Stimulated activated naive CD4-positive, alpha-beta T cell treated with Interleukin-2 at 50 U/mL for 16 hours (primary cell): ENCODE measurements at places on chromosomes 2 and 18.

DNA sequence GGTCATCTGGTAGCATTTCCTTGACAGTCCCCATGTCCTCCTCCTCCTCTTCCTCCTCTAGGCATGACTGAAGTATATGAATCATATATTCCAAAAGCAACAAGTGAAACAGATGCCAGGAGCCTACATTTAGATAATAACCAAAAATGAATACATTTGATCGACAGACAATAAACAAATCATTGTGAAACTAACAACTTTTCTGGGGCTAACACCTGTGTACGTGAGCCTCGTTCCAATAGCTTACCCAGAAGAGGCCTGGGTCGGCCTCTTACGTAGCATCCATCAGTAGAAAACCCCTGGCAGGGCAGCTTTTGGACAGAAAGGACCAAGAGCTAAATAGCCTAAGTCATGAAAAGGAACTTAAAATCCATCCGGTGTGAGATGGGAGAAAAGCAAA, 15.3 kb upstream of the CREG2 start:
- no peak for DNase-seq

GRCh38 chr2:191968120-191968519, 121.2 kb upstream of the CAVIN2 start:
- DNase-seq = no peak

DNA sequence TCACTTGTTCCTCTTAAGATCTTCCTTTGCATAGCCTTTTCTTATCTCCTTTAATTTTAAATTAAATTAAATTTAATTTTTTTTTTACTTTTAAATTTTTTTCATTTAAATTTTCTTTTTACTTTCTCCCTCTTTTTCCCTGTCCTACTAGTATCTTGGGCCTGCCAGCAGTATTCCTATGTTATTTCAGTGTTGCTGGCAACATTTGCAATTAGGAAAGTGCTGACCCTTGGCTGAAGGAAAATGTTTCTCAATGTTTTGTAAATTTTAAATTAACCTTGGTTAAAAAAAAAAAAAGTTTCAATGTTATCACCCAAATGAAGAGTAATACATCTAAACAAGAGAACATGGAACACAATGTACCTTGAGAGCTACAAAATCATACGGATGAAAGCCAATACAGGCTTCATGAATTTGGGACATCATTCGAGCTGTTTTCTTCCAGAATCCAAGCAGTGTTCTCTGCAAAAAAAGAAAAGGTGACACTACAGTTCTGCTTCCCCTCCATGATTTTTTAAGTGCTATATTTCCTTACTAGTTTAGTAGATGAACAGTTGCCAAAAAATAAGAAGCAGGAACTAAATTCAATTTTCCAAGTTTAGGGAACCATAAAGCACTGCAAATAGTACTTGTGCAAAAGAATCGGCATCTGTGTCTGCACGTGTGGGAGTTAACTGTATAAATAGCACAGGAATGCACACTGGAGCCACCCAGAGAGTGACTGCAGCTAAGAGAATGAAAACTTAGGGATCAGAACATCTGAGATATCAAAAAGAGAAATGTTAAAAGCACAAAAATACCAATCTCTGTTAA, 55.8 kb downstream of the ICA1L start:
- no peak for DNase-seq

DNA sequence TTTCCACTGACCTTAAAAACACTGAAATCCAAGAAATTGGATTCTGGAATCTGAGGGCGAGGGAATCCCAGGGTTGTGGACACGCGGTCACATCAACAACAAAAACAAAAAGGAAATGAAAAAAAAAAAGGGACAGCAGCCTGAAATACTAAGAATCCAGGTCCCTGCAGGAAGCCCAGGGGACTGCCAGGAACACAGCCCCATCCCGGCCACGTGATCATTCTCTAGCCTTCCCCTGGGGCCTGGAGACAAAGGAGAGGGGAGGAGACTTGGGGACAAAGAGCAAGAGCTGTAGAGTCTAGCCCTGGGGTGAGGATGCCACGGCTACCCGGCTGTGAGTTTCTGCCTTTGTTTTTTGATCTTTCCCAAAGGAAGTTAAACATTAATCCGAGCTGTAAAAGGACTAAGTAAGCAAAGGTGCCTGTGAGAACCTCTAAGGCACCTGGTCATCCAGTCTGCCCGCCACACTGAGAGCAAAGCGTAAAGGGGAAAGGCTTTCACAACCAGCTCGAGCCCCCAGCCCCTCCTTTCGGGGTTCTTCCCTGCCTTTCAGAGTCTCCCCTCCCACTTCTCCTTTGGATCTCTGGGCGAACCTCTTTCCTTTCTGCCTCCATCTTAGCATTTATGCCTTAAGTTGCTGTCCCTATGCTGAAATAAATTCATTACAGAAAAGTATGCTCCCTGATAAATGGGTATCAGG, 57.9 kb upstream of the MSH2 start:
- no peak for DNase-seq

DNA sequence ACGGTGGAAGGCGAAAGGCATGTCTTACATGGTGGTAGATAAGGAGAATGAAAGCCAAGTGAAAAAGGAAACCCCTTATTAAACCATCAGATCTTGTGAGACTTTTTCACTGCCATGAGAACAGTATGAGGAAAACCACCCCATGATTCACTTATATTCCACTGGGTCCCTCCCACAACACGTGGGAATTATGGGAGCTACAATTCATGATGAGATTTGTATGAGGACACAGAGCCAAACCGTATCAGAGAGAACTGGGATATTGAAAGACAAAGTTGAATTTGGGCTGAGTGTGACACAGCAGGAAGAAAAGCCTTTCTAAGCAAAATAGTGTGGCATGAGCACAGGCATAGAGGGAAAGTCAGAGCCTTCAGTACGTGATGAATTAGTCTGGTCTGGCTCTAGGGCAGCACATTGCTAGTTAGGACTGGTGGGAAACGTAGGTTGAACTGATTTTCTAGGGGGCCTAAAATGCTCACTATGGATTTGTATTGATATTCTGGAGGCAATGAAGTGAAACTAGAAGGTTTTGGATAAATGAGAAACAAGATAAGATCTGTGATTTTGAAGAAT, 84.8 kb upstream of the RND3 start:
- DNase-seq = no peak

- no peak for DNase-seq
These were observed 15.8 kb downstream of the ATF2 start for GRCh38 chr2:175152242-175152641.

DNA sequence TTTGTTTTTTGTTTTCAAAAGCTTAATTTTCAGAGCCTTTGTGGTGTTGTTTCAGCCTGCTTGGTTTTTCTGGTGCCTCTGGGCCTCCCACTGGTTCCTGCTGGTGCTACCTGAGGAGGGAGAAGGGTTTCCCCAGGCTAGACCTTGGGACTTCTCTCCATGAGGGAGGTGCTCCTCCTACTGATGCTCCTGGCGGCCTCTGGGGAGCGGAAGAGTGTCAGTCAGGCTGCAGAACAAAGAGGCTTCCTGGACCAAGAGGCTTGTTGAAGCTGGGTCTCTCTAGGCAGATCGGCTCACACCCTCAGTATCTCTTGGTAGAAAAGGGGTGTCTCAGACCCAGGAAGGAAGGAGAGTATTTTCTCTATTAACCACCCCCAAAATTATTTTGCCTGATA, 32.2 kb downstream of the RFX8 start:
- DNase-seq = no peak

- no peak for DNase-seq
These were observed 9.9 kb upstream of the ZEB2 start for GRCh38 chr2:144529841-144530240.

- DNase-seq = no peak
These were observed 93.7 kb downstream of the RBMS1 start for GRCh38 chr2:160399880-160400279.

DNA sequence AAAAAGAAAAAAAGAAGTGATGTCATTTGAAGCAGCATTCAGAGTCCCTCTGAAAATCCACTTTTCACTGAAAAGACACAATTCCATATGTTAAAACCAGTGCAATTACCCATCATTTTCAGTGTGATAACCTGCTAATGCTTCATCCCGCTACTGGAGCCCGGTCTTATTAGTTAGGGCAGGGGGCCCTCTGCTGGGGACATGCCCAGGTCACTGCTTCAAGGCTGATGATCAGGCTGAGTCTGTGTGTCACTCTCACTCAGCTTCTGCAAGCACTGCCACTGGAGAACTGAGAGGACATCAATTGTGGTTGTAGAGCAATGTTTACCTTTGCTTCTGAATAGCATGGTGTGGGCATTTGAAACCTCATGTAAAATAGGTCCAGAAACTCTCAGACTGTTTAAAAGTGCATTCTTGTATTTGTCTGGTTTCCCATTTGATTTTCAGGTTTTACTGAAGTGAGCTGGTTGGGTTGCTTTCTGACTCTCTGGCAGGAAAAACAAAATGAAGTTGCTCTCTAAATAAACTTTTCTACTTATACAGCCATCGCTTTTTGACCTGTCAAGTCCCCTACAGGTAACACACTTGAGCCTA, 49.2 kb upstream of the NXPH2 start:
- DNase-seq = no peak

- no peak for DNase-seq
These were observed 4.3 kb downstream of the PELI1 start for GRCh38 chr2:64139956-64140355.

DNA sequence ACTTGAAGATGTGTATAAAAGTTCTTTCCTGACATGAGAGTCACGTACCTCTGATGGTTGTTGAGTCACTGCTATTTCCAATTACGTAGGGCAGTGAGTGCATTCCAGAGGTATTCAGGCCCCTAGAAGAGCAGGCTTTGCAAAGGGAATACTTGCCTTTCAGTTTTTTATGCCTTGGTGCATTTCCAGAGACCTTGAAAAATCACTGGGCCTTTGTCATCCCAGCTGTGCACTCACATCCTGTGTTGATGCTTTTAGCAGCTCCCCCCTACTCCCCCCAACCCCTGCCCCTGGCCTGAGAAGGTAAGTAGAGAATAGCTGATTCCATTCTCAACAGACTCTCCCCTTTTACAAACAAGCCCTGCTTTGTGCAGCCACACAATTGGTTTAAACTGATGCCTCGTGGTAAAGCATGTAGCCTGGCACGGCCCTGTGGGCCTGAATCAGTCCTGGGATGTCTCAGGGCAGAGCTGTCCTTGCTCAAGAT, 174.2 kb downstream of the PRPF40A start:
- DNase-seq = no peak

DNA sequence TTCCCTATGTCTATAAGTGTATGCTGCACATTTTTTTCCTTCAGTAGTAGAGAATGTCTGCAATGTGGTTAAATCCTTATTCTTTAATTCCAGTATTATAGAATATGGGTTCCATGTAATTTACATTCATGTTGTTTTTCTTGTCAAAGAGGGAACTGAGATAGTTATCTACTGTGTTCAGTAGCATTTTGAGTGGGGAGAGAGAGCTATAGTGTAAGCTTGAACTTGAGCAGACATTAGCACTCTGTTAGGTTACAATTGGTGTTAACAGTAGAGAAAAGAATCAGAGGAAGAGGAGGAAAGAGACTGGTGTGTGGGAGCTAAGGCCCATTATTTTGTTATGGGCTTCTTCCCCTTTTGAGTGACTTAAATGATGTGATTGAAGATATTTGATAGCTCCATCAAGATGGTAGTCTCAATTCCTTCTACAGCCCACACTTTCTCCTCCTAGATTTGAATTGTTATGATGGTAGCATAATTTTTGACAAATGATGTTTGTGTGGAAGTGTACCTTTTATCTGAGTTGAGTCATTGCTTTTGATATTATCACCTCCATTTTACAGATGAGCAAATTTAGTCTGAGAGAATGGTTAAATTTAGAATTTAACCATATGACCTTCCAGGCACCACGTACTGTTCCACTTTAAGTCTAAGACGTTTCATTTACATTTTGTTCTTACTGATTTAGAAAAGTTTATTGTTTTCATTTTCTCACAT, 71.3 kb downstream of the FMNL2 start:
- DNase-seq = no peak

- no peak for DNase-seq
These were observed 200.2 kb downstream of the RIT2 start for GRCh38 chr18:42915299-42915698.

GRCh38 chr2:113058998-113059960, at the start of gene IL36RN:
TSS of gene IL36RN (plus strand) at chr2:113059198. CDS start at chr2:113059439, 241 bp downstream.
- no peak for DNase-seq

DNA sequence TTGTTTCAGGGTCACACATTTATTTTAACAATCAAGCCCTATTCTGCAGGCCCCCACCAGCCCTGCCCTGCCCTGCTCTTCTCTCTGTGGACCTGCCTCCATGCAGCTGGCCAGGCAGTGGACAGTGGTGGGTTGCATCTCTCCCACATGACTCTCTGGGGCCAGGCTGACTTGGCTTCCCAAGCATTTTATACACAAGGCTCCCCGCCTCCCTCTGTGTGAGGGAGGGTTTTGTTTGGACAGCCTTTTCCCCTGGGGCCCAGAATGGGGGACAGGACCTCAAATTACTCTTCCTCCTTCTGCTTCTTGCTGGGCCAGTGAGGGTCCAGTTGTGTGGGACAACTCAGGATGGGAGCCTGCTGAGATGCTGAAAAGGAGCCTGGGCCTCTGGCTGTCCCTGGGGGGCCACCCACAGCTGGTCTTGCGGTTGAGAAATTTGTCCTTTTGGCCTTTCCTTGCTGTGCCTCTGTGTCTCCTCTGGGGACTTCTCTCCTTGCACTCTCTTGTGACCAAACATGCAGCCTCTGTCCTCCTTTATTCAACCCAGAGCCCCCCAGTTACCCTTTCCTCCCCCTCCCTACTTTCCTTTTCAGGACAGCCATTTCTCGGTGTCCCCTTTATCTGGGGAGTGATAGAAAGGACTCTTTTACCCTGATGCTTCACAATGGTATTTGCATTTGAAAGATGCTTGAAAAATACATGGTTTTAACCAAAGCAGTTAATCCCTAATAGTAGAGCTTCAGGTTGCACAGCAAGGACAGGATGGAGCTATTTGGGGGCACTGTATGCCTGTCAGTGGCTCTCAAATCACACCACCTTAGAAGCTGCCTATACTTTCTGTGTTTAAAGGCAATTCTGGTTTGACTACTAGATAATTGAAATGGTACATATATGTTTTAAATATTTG, 151.1 kb downstream of the FHOD3 start:
- DNase-seq = no peak

DNA sequence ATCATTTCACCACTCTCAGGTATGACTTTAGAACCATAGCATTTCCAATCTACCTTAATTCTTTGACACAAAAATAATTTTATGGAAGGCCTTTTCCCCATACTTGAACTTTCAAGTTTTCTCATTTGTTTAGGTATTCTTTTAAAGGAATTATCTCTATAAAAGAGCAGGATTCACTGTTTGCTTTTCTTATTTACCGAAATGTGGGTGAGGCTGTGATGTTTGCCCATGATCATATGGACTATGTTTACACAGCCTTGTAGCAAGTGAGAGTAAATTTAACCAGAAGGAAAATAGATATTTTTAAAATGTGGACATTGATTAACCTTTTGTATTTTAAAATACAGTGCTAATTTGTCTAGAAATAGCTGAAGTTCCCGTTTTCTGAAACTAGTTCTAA, 26.3 kb downstream of the CAB39 start:
- DNase-seq = no peak

DNA sequence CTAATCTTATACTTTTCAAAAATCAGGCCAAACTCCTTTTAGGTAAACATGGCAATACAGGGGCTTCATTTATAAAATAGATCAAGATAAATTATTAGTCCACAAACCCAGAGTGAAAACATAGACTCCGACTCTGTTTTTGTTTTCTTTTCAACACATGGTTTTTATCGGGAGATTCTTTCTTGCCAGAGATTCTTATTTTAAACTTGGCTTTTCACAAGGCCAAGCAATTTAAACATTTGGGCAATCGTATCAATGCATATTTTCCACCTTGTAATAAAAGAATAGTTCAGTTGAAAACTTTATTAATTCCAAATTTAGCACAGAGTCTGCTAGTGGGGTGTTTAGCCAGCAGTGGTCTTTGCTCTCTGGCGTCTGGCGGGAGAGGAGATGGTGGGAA, 71.9 kb downstream of the SOX11 start:
- DNase-seq = no peak
